ENCODE measurements at places on chromosomes 4 and X.

- DNase-seq: no peak
Observed at GRCh38 chrX:44915361-44915868, 42.4 kb downstream of the KDM6A start.

- DNase-seq: no peak
Observed at GRCh38 chr4:28462766-28463700, 1602.4 kb downstream of the STIM2 start.

DNA sequence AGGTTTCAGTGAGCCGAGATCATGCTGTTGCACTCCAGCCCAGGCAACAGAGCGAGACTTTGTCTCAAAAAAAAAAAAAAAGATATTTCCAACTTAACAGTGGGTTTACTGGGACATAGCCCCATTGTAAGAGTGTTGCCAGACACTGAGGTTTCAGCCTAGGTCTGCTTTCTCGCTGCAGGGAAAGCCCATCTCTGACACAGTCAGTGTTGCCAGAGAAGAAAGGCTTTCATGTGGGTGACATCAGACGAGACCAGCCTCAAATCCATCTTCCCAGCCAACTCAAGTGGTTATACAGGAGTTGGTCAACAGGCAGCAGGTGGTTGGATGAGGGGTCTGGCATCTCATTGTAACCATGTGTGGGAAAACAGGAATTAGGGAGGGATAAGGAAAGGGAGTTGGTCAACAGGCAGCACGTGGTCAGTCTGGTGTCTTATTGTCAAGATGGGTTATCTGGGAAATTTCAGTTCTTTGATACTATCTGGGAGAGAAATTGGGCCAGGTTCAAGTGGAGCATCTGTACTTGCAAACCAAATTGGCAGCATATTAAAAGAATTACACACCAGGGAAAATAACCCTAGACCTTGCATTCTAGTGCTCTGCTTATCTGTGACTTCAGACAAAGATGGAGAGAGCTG lies 41.1 kb downstream of the NELFA start:
- DNase-seq: no peak

DNA sequence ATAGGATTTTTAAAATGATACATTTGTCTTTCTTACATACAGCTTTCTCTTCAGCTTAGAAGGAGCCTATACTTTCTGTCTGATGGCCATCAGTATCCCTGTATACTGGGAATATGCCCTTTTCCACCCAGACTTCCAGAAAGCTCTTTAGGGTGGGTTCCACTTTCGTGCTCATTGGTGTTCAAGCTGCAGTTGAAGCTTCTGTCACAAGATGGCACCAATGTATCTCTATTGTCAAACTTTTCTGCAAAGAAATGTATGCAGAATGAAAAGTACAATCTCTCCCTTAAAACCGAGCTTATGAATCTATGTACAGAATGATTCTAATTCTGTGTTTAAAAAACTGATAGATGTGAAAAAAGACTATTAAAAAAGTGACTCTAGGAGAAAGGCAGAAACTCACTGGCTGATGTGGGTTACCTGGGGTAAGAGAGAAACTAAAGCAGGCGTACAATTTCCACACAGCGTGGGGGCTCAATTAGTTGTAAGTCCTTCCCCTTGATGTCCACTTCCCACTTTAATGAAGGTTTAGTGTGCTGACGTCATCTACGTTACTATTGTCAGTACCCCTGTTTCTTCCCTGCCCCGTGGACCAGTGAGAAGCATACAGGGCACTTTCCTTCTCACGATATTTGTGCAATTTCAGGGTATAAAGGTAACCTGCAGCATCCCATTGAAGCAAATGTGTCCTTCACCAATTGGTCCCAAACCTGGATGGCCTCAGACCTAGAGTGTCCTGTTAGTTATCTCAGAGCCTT lies 57.3 kb upstream of the TCEAL2 start:
- peak; percentile 26 for DNase-seq

DNA sequence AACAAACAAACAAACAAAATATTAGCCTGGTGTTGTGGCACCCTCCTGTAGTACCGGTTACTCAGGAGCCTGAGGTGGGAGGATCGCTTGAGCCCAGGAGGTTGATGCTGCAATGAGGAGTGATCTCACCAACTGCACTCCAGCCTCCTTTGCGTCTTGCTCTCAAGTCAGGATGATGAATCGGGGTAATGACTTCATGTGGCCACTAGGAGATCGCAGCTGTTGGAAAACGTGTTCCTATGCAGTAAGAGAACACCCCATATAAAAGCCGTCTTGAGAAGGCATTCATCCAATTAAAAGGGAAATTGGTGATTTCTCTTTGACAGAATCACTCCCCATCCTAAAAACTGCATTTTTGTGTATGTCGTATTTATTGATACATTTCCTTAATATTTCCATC lies 6.9 kb downstream of the CCNB3 start:
- peak; percentile 6 for DNase-seq
